ENCODE measurements at places on chromosomes 3 and 15.

- no peak for DNase-seq
These were observed 136.4 kb downstream of the ZIC4 start for GRCh38 chr3:147269907-147270306.

DNA sequence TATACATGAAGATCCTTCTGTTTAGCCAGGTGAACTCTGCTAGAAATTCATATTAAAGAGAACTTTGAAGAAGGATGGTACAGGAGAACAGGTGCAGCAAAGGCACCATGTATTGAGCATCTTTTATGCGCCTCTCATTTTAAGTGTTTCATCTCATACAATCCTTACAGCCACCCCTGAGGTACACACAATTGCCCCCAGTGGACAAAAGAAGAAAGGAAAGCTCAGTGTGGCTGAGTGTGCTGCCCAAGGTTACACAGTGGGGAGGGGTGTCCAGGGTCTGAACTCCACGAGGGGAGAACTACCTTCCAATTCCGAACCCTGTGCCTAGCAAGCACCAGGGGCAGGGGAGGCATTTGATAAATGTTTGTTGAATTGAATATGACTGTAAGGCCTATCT is 98.6 kb downstream of the MECOM start:
- no peak for DNase-seq

DNA sequence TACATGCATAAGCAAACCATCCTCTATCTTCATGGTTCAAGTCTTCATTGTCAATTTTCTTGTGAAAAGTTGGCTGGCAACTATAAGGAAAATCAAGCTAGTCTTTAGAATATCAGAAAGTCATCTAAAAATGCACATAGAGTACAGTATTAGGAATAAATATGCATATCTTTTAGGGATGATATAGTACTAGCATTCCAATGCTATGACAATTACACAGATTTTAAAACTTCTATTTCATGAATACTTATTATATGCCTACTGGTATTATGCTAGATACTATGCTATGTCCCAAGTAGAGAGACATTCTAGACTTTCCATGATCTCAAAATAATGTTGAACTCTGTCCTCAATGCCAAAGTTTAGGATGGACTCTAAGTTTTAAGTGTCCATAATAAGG is 81.3 kb upstream of the NAALADL2 start:
- DNase-seq: no peak

GRCh38 chr15:63969652-63970421 is 76.4 kb downstream of the DAPK2 start:
- DNase-seq: no peak

GRCh38 chr3:10570196-10570946 is 65.0 kb upstream of the ATP2B2 start:
- no peak for DNase-seq

DNA sequence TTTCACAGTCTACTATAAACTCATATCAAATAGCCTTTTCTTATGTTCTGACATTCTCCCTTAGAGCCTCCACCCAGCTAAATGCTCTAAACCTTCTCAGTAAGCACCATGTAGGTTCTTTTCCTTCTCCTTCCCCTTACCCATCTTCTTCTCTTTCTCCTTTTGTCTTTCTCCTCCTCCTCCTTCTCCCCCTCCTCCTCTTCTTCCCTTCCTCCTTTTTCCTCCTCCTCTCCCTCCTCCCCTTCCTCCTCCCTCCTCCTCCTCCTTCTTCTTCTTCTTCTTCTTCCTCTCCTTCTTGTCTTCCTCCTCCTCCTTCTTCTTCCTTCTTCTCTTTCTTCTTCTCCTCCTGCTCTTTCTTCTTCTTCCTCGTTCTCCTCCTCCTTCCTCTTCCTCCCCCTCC is 85.2 kb upstream of the KCNAB1 start:
- no peak for DNase-seq

GRCh38 chr3:77040926-77041722 is 1.2 kb downstream of the ROBO2 start:
- DNase-seq: no peak

- DNase-seq: no peak
These were observed 357.7 kb downstream of the CLSTN2 start for GRCh38 chr3:140292684-140293083.

DNA sequence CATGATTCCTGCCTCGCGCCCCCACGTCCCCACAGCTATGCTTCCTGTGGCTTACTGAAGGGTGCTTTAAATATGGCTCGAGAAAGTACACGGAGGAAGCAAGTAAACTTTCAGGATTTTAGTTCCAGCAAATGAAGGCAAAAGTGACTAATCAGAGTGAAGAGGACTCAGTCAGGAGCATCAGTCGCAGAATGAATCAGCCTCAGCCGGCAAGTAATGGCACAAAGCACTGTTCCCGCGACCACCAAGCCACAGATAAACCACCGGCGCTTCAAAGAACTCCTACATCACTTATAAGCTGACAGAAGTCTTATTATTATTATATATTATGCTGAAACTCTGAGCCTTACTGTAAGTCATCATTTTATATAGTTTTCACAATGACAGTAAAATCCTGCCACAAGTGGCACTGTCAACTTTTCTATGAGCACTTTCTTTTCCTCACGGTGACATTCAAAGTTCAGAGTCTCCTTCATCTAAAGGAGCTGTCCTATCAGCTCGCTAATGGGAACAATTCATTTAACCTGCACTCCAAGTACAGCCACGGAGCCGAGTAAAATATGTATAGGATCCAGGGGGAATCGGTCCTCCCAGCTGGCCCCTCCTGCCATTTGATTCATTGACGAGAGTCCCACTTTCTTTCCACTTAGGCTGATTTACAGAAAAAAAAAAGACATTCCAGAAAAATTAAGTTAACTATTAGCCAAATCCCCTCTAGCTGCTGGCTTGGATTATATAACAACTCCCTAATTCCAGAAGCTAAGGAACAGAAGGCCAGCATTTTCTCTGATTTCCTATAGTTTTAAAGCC is 217.0 kb upstream of the ICE2 start:
- DNase-seq: peak; percentile 65

- no peak for DNase-seq
These were observed 161.9 kb downstream of the STAC start for GRCh38 chr3:36542186-36542585.

All from activated T-helper 1 cell treated with anti-CD3 and anti-CD28 coated beads, Interleukin-2, amount 50 U/mL, for 16 hours (primary cell).